ENCODE measurements at places on chromosomes 2 and 18.

GRCh38 chr2:192288295-192288694, 93.6 kb upstream of the TMEFF2 start:
- no peak for DNase-seq

DNA sequence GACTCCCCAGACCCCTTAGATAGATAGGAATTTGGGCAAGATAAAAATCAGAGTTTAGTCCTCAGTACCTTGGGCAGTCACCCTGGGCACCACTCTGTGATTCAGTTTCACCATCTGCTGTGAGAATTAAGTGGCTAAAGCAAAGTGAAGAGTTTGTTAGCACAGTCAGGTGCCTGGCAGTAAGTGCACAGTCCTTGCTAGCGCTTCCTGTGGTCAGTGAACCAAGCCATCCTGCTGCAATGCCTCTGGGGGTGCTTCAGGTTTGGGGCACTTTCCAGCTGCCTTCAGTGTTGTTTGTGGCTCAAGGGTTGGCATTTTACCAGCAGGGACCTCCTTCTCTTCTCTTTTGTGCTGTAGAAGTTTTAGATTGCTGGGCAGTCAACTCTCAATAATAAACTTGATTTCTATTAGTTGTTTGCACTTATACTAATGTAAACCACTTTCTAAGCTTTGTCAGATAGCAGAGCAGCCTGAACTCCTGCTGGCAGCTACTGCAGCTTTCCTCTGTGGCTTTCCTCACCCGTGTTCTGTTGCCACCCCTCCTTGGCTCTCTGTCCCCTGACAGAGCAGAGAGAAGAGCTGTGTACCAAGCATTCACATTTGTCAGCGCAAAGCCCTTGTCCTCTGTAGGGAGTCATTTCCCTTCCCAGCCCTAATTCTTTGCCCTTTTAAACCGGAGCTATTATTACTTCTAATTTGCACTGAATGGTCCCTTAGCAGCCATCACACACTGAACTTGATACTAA, 48.4 kb upstream of the RMP24 start:
- no peak for DNase-seq

DNA sequence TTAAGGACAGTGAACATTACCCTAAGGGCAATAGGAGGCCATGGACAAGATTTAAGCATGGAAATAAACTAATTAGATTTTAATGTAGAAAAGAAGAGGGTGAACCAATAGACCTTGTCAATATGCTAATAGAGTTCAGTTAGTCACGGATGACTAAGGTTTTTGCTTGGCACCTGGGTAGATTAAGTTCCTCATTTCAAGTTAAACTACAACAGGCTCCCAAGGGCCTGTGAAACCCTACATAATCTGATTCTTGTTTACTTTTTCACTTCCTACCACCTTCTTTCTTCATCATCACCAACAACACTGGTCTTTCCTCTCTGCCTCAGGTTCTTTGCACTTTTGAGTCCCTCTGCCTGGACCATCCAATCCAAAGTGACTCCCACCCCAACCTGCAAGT, 14.8 kb downstream of the SP110 start:
- DNase-seq = no peak

GRCh38 chr18:908758-909724, 4.4 kb downstream of the ADCYAP1 start:
- DNase-seq = no peak

DNA sequence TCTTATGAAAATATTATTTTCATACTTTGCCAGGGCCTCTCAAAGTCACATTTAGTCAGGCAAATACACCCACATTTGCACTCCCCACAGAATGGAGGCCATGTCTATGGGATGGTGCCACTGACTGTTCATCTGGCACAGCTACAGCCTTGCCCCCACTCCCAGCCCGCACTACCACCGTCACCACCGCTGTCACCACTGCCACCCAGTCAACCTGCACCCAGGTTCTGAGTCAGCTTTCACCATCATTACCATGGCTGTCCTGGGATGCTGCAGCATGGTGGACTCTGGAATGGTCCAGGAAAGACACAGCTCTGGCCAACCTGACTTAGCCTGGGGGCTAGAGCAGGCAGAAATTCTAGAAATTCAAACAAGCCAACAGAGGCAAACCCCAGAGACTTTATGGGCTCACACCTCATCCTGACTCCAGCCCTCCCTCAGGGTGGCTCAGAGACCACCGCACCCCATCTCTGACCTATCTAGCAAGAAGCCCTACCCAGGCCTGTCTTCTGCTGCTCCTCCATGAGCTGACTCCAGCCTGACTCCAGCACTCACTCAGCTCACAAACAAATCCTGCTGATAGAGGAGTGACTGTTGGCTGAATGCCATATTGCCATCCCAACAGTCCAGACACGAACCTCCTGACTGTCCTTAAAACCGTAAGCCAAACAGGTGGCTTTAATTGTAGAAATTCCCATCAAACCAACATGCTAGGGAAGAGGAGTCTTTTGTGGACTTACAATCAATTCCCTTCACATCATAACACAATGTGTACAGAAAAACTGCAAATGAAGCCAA, 28.0 kb downstream of the DNER start:
- no peak for DNase-seq

DNA sequence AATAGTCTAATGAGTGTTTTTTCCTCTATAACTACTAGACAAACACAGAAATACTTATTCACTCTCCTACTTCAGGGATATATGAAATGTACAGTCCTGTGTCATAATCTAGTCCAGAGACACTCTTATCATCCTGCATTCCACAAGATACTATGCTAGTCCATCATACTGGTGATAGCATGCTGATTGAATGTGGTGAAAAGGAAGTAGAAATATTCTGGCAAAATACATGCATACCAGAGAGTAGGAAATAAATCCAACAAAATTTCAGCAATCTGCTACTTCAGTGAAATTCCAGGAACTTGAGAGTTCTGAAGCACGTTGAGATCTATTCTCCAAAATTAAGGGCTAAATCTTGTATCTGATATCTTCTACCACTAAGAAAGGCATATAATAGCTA, 353.9 kb downstream of the PID1 start:
- DNase-seq = no peak
